ENCODE measurements at places on chromosomes 6 and 20.

- DNase-seq: no peak
These were observed 19.8 kb downstream of the FKBP5 start for GRCh38 chr6:35668744-35669450.

DNA sequence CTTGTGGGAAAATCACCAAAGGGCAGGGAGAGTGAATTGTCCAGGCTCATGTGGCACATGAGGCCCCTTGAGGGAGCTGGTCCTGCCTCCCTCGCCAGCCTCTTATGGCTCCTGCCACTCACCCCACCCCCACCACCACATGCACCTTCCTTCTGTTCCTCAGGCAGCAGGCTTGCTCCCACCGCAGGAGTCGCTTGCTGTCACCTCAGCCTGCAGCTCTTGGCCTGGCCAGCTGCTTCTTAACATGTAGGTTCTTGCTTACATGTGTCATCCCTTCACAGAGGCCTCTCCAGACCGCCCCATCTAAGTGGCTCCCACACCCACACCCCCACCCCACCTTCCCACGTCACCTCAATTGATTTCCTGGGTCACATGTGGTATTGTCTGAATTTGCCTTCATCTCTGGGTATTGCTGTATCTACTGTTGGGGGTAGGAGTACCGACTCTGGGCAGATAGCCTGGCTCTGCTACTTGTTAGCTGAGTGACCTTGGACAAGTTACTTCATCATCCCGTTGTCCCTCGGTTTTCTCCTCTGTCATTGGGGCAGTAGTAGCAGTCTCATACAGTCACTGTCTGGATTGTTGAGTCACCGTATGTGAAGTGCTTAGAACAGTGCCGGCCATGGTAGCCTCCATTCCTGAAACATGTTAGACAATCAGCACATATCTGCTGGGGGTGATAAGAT lies 41.7 kb downstream of the SLC9A8 start:
- no peak for DNase-seq

DNA sequence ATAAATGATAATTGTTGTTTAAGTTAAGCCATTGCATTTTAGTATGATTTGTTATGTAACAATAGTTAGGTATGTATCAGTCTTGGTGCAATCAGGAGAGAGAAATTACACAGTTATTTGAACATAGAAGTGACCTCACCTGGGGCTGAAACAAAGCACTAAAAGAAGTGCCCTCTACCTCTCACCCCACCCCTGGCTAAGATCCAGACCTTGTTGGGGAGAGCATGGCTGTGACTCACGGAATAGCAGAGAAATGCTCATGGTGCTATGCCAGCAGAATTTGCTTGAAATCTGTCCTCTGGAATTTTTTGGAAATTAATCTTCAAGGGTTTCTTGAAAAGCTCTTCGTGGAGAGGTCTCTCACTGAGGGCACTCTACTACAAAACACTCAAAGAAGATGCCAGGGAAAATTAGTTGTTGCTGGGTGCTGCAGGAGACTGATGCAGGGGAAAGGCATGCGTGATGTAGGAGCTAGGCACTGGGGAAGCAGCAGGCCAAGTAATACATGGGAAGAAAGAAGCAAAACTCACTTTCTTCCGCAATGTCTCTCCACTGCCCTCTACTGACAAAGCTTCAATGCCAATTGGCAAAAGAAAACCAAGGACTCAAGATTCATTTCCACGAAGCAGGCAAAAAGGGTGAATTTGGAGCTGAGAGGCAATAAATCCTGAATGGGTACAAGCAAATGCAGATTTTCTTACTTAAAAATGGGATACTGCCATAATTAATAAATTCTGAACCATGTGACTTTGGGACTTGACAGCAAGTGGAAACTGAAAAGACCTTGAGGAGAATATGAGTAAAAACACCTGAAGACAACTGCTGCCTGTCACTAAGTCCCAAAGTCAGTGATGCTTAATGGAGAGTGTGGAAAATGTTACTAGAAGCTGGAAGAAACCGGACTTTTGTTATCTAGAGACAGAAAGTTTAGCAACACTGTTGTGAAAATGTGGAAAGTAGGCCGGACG lies 136.3 kb upstream of the ZNF184 start:
- peak; percentile 34 for DNase-seq

- DNase-seq: no peak
These were observed 95.7 kb downstream of the COL21A1 start for GRCh38 chr6:56151609-56152224.

GRCh38 chr6:169890901-169891300 lies 139.5 kb downstream of the ERMARD start:
- DNase-seq: no peak

- DNase-seq: no peak
These were observed 340.0 kb downstream of the ADGRB3 start for GRCh38 chr6:68975064-68975463.

DNA sequence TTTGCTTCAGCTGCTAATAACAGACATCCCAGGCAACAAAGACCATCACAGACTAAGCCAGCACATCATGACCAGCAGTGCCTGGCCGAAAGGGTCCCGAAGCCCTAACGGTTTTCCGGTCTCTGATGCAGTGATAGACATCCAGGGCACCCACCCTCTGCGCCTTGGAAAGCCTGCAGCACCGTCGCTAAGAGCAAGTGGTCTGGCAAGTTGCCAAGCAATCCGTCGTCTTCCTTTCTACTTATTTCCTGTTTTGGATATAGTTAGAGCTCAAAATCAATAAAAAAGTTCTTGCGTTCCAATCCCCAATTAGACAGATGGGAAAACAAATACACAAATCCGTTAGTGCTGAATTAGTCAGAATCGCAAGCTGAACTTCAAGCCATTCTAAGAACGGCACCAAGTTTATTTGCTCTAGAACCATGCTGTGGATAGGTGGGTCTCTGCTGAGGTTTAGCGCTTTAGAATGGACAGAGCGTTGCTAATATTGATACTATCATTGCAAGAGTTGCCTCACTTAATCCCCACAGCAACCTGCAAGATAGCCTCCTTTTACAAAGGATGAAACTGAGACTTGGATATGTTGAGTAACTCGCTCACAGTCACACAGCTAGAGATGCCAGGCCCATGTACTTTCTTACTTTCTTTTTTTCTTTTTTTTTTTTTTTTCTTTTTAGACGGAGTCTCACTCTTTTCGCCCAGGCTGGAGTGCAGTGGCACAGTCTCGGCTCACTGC lies 163.3 kb upstream of the SNX9 start:
- no peak for DNase-seq

GRCh38 chr6:131258010-131258652 lies 122.9 kb downstream of the AKAP7 start:
- DNase-seq: no peak

DNA sequence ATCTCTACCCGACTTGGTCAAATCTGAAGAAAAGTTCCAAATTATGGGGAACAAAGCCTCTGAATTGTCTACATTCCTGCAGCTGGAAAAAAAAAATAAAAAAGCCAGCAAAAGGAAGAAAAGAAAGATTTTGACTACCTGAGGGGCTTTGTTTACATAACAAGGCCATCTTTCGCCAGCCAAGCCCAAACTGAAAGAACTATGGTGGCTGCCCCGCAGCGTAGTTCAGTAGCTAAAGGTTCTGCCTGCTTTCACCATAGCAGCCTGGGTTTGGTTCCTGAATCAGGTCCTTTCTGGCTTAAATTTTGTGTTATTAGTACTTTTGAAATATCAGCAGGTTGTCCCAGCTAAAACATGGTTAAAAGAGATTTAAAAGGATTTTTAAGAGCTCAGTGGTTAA lies 35.4 kb downstream of the ZNF133 start:
- no peak for DNase-seq

- peak; percentile 32 for DNase-seq
These were observed 1.4 kb downstream of the QKI start for GRCh38 chr6:163415620-163416556.

DNA sequence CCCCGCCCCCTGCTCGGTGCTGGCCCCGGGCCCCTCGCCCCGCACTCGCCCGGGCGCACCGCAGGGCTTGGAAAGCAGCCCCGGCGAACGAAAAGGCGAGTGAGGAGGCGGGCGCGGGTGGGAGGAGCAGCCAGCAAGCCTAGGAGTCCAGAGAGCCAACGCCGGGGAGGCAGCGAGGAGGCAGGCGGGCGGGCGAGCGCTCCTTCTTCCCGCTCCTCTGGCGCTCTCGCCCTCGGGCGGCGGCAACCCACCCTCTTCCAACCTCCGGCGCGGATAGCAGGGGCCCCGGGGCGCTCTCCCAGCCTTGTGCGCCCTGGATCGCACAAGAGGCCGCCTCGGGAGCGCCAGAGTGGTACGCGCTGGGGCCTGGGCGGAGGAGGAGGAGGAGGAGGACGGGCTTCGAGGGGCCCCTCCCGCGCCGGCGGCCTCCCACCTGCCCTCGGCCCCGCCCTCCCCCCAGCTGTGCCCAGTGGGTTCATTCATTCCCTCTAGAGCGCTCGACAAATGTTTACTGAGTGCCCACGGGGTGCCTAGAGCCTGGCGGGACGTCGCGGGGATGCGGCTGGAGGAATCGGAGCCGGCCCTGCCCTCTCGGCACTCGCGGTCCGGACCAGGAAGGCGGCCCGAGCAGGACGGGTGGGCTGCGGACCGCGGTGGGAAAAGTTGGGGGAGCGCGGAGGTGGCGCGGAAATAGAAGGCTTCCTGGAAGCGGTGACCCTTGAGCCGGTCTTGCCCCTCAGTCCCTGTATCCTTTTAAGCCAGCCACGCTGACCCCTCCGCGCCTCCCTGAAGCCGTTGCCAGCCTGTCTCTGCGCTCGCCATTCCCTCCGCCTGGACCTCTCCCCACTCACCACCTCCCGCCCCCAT lies at the start of gene BMP7:
TSS of gene BMP7 (minus strand) at position 351 of the 867 bp plus-strand sequence. CDS start 519 bp downstream, outside the sequence.
- no peak for DNase-seq

DNA sequence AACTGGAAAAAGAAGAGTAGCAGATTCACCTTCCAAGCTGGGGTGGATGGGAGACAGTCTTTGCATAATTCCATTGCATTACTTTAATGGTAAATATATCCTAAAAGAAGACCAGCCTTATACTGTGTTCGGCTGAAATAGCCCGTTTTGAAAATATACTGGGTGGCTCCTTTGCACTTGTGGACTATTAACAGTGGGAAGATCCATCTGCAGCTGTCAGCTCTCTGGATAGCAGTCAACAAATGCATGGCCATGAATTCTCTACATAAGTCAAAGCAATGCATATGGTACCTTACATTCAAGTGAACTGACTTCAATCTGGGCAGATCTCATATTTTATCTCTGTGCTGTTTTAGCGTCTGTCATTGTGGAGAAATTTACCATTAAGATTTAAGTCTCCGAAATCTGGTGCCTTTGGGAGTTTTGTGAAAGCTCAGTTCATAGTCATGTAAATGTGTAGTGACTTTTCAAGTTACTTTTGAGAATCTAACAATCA lies 400.6 kb upstream of the RNF217 start:
- DNase-seq: no peak

GRCh38 chr20:45067087-45067486 lies 33.8 kb downstream of the KCNS1 start:
- no peak for DNase-seq

- no peak for DNase-seq
These were observed 9.6 kb downstream of the MOXD1 start for GRCh38 chr6:132391391-132392269.

- DNase-seq: no peak
These were observed 35.6 kb downstream of the PSMG4 start for GRCh38 chr6:3294396-3294795.

DNA sequence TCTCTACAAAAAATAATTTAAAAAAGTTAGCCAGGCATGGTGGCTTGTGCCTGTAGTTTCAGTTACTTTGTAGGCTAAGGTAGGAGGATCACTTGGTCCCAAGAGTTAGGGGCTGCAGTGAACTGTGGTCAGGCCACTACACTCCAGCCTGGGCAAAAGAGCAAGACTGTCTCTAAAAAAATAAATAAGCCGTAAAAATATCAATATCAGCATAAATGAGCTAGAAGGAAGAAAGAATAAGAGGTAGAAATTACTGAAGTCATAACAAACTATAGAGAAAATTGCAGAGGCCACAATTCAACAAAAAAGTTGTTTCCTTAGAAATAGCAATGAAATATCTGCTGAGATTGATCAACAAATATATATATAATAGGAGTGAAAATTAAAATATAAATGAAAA lies 827.3 kb upstream of the FLRT3 start:
- no peak for DNase-seq

GRCh38 chr6:83152913-83153312 lies 40.2 kb downstream of the PGM3 start:
- no peak for DNase-seq

DNA sequence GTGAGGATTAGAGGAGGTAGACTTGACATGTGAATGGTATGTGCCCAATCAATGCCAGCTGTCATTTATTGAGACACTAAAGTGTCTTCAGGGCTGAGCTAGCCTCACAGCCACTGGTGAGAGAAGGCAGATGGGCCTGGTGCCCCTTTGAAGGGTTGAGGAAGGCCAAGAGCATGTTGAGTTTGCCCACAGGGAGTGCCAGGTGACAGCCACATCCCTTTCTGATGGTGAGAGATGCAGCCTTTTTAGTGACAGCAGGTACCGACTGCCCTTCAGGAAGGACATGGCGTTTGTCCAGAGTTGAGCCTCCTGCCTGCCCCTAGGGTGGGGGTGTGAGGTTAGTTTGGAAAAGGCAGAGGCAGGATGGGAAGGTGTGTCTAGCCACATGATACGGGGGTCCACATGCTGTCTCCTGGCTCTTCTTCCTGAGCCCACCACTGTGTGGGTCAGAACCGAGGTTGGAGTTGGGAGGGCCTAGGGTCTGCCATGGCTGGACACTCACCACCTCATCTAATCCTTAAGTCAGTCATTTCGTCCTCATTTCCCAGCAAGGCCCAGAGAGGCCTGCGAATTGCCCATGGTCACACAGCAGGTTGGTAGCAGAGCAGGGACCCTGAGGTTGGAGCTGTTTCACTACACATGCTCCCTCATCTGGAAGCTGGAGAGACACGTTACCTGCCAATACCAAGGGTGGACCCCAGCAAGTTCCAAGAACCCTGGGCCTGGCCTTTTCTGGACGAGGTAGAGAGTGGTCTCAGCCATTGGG lies 32.5 kb downstream of the SPDEF start:
- DNase-seq: no peak

Data from CD4-positive, alpha-beta T cell treated with Interleukin-2 at 100 ng/mL for 4 hours (primary cell).